ENCODE measurements at places on chromosomes 6 and 20.

- no peak for DNase-seq
These were observed 7.0 kb upstream of the PTPRA start for GRCh38 chr20:2866236-2866635.

- DNase-seq: no peak
These were observed 120.4 kb upstream of the PLCB4 start for GRCh38 chr20:8948442-8949020.

DNA sequence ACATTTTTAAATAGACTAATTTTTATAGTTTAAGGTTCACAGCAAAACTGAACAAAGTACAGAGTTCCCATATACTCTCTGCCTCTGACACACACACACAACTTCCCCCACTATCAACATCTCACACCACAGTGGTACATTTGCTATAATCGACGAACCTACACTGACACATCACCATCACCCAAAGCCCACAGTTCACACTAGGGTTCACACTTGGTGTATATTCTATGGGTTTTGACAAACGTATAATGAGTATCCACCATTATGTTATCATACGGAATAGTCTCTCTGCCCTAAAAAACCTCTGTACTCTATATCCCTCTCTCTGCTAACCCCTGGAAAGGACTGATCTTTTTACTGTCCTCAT, 15.6 kb downstream of the TMEM30A start:
- no peak for DNase-seq

GRCh38 chr6:20810727-20811108, 276.5 kb downstream of the CDKAL1 start:
- no peak for DNase-seq

DNA sequence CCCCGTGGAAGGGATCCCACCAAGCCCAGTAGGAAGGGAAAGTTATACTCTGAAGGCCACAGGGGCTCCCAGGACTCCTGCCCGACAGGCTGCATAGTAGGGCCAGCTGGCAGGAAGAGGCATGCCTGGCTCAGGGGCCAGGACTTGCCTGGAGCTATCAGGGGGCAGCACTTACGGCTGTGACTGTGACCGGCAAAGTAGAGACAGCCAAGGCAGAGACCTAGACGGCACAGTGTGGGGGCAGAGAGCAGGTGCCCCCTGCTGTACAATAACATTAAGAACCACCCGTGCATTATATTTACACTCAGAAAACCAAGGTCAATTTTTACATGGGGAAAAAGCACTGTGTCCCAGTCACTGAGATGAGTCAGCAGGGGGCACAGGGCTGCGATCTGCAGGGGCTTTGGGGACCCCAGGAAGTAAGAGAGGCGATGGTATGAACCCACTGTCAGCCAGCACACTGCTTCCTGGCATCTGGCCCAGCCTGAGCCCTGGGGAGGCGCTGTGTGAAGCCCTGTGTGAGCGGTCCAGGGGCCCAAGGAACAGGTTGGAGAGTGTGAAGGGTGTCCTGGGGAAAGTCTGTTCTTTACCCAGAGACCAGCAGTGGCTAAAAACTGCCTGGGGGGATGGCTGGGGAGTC, 9.9 kb downstream of the CCDC167 start:
- DNase-seq: no peak

DNA sequence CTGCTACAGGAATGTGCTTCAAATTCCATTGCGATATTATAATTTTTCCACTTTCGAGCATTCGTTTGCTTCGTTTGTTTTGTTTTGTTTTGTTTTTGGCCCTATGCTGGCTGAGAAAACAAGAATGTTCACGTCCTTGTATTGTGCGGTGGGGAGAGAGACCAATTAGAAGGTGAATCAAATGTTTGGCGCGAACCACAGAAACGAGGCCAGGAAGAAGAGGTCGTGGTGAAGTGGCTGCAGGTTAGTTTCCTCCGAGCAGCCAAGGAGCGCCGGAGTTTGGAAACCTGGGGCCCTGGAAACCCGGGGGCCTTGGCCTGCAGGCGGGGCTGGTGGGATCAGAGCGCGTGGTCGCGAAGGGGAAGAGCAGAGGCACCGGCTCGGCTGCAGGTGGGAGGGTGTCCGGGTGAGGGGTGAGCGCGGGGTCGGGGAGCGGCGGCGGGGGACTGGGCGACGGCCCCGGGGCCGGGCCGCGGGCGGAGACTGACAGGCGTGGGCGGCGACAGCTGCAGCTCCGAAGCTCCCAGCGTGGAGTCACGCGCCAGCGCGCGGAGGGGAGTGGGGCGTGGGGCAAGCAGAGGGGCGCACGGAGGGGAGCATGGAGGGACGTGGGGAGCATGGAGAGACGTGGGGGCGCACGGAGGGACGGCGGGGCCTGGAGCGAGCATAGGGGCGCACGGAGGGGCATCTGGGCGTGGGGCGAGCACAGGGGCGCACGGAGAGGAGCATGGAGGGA, 141.5 kb upstream of the PDE10A start:
- no peak for DNase-seq

DNA sequence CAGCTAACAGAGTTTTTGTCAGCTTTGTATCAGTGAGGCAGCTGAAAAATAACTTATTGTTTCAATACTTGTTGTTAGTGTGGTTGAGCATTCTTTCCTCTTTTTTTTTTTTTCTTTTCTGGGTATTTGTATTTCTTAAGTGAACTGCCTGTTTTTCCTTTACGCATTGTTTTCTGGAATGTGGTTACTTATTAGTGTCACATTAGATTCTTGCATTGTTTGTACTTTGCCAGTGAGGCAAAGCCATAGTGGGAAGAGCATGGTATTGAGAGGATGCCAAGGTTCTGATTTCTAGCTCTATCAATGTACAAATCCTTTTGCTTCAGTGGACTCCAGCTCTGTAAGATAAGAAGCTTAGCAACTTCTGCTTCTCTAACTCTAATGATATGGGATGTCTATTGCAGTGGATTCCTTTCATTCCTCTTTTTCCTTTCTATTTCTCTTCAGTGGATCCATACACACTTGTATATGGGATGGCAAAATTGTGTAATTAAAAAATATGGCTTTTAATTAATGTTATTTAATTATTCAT, 3.9 kb downstream of the CDKAL1 start:
- DNase-seq: no peak

GRCh38 chr6:33652002-33652401, 30.9 kb downstream of the ITPR3 start:
- no peak for DNase-seq

- peak; percentile 55 for DNase-seq
These were observed 9.2 kb upstream of the HLA-DOB start for GRCh38 chr6:32825966-32826365.

GRCh38 chr20:59646487-59646886, 42.1 kb downstream of the PHACTR3 start:
- DNase-seq: no peak

All from IMR-90 (cell line).